ENCODE measurements at places on chromosomes 3 and 15. TPM values are rescaled to one million over a fixed set of nuclear protein-coding genes. Genes with fewer than 3 reads are reported as not detected.

DNA sequence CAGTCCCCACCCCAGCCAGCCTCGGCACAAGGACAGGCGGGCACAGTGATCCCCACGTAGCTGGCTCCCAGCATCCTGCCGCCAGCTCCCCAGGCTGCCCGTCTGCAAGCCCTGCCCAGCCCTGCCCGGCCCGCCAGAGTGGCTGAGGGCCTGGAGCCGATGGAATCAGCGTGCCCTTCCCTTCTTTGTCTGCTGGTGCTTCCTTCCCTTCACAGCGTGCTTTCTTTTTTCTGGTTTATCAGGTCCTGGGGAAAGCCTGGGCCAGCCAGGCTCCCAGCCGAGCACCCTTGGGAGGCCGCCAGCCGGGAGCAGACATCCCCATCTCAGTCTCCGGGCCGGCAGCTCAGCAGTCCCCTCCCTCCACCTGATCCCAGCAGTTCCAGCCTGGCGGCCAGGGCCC is 54.7 kb upstream of the SMAD6 start:
- no peak for DNase-seq

The LRRN1 gene
- 4.1 TPM for total RNA-seq

DNA sequence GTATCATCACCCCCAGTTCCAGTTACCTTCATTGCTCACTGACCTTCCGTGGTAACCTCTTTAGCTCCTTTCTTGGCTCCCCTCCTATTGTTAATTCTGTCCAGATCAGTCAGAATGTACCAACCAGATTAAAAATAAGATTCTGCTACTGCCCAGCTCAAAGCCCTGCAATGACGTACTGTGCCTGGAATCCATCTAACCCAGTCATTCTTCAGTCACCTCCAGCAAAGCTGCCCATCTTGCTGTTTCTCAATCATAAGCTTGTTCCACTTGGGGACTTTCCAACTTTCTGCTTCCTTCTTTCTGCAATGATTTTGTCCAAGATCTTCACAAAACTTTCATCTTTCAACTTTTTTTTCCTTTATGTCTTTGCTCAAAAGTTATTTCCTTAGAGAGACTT is 512.0 kb upstream of the ZNF385D start:
- no peak for DNase-seq

GRCh38 chr3:51332156-51332555 is 52.9 kb upstream of the MANF start:
- no peak for DNase-seq

The SATB1 gene
- total RNA-seq, result 71.3 TPM

GRCh38 chr3:175457301-175457700 is 598.2 kb downstream of the NAALADL2 start:
- no peak for DNase-seq

DNA sequence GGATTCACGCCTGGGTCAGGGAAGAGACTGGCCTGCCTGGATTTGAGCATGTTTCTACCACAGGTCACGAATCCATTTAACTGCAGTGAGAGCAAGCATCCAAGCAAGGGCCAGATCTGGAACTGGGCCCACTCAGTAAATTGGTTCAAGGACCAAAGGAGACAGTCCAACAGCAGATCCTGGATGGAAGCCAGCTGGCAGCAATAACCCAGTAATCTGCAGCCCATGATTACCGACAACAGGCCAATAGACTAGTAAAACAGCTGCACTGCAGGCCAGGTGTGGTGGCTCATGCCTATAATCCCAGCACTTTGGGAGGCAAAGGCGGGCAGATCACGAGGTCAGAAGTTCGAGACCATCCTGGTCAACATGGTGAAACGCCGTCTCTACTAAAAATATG is 11.8 kb downstream of the SAMD7 start:
- no peak for DNase-seq

The OR5AC2 gene
- not detected for total RNA-seq

DNA sequence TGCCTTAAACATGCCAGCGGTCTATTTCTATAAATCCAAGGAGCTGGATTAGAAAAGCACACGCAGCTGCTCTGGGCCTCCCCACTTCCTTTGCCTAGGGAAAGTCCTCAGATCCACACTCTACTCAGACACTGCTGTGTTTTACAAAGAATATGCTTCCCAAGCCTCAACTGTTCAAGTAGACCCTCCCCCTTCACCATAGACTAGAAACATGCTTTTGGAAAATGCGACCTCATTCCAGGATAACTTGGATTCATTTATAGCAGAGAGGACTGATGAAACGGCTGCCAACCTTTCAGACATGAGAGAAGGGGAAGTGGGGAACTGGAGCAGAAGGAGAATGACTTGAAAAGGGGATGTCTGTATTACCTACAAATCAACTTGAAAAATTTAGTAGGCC is 64.0 kb downstream of the P3H2 start:
- DNase-seq, result no peak

DNA sequence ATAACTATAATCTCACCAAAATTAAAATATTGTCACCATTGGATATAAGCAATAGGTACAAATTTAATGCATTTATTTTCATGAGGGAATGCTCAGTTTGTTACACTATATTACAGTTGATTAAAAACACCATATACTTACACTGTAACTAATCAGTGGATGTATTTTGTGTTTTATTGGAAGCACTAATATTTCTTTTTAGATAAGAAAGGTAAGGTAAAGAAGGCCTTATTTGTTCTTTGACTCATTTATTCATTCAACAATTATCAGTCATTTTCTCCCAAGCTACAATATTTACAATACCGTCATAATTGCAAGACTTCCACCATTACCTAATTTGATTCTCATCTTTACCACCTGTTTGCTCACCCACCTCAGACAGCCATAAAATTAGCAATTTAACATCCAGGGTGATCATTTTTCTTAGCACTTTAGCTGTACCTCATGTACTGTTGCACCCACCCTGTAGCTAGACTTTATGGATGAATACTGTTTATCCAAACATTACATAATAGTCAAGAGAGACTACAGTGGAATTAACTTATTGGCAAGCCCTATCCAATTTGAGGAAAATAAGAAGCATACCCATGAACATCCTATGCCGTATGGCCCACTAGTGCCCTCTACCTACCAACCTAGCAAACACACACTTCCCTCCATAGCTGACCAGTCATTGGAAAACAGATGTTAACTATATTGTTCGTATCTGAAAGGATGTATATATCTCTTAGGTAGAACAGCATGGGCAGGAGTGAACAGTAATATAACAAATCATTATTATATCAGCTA is 229.6 kb downstream of the BBX start:
- no peak for DNase-seq

- peak; percentile 89 for DNase-seq
Measured at GRCh38 chr15:78422571-78423340, 15.3 kb upstream of the IREB2 start.

The TCTA gene
- 28.6 TPM for total RNA-seq

- no peak for DNase-seq
Measured at GRCh38 chr3:183158551-183159006, 4.0 kb downstream of the LAMP3 start.

GRCh38 chr3:78875436-78875835 is 892.4 kb downstream of the ROBO1 start:
- no peak for DNase-seq

GRCh38 chr3:103794656-103795055 is 1359.8 kb downstream of the ZPLD1 start:
- DNase-seq, result no peak

GRCh38 chr3:58353722-58354553 is 21.2 kb downstream of the PXK start:
- no peak for DNase-seq

The TMCO5A gene
- not detected for total RNA-seq

The TAGLN3 gene
- total RNA-seq, result not detected

The SERPINI2 gene
- not detected for total RNA-seq

The ECE2 gene
- not detected for total RNA-seq

The HESX1 gene
- not detected for total RNA-seq

DNA sequence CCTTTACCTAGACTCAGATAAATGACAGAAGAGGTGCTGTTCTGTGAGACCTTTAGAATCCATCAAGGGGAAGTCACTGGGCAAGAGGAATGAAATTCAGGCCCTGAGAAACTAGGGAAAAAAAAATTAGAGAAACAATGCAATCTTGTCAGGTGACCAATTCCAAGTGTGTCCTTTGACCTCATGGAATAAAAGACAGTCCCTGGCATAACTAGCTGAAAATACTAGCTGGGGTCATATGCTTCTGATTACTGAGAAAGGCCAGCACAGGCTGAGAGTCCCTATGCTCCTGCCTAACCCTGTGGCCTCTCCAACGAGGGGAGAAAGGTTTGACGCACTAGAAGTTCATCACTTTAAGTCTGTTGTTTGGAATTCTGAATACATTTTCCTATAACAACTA is 167.3 kb downstream of the XXYLT1 start:
- peak; percentile 4 for DNase-seq

DNA sequence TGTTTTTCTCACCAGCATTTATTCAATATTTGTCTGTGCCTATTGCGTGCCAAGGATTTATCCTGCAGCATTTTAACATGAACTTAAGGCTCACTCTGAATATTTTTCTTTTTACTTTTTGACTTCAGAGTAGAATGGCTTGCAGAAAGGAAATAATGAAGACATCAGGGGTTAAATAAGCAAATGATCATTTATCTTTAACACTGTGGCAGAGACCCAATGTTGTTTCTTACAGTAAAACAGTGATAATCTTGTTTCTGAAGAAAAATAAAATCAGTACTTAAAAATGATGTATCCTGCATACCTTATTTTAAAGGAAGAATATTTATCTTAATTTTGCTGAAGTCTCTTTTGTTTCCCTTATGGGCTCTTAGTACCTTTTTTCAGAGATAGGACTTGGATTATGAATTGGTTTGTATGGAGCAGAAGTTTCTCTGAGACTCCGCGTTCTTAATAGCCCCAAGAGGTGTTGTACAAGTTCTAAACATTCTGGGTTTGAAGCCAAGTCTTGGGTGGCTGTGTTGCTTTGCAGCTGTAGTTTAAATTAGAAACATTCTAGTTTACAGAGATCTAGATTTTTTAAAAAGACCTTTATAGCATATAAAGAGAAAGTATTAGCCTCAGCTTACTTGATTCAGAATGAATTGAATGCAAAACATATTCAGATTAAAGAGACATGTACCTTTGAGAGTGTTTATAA is 40.5 kb downstream of the COL6A6 start:
- DNase-seq, result no peak

DNA sequence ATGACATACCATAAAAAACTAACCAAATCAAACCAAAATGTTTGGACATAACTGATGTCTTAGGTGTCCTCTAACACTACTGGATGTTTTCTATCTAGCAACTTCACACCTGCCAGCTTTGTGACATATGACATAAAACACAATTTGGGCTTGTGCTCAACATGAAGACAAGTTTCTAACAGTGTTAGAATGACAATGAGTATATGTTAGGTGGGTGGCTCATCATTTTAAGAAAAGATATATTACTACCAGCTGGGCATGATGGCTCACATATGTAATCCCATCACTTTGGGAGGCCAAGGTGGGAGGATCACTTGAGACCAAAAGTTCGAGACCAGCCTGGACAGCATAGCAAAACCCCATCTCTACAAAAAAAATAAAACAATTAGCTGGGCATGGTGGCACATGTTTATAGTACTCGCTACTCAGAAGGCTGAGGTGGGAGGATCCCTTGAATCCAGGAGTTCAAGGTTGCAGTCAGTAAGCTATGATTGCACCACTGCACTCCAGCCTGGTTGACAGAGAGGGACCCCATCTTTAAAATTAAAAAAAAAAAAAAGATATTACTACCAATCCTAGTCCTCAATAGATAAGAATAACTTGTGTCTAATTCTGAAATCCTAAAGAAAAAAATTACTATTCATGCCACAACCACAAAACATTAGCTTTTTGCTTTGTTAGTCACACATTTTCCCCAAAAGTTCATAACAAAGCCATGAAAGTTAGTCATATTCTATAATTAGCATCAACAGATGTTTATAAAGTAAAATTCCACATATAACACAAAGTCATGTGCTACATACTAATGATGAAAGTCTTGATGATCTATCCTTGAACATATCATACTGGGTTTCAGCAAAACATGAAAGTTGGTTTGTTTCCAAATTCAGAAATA is 59.9 kb downstream of the LRRFIP2 start:
- DNase-seq, result no peak

DNA sequence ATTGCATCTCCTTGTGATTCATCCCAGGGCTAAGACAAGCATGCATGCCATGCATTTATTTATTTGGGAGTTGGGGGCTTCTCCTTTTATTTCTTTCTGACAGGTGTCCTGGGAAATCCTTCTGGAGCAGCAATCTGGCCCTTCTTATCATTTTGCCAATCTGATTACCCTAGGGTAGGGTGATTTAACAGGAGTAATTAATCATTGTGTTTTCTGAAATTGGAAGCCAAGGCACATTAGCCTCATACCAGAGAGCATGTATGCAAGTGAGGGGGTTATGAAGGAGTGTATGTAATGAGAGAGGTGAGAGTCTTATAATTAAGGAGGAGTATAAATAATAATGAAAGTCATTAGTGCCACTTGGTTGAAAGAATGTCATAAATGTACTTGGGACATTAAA is 37.4 kb upstream of the ARPP21 start:
- no peak for DNase-seq

DNA sequence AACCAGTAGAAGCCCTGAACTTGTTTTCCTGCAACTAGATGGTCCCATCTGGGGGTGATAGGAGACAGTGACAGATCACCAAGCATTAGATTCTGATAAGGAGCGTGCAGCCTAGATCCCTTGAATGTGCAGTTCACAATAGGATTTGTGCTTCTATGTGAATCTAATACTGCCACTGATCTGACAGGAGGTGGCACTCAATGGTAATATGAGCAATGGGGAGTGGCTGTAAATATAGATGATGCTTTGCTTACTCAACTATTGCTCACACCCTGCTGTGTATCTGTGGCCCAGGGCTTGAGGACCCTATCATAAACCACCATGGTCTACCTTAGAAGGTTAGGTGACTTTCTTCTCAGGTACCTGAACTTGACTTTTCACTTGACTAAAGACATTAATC is 417.1 kb upstream of the ARHGEF26 start:
- DNase-seq, result no peak

GRCh38 chr15:78362716-78363380 is 22.7 kb downstream of the CRABP1 start:
- no peak for DNase-seq

DNA sequence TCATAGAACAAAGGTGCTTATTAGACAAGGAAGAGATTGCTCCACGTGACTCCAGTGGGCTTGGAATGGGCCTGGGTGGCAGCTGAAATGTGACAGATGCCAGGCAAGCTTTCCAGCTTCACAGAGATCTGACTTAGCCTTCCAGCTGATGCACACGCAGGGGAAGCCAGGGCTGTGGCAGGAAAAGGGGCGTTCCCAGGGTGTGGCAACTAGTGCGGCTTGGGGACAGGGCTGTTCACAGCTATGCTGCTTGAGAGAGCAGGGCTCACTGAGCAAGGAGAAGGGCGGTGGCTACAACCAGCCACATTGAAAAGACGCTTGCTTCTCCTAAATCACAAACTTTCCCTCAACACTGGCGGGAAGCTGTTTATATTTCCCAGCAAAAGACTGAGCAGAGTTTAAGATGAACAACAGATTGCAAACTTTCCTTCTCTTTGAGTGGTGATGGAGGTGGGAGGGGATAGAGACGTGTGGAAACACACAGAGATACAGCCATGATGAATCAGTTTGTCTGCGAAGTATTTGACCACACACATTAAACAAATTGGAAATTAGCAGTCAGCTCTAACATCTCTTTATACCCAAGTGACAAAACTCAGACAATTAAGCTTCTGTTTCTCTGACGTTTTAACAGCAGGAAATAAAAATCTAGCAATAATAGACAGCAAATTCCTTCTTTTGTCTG is 127.5 kb downstream of the BDH1 start:
- no peak for DNase-seq
